ENCODE measurements at places on chromosomes 12 and 14.

- DNase-seq, result no peak
These were observed 72.9 kb upstream of the LTA4H start for GRCh38 chr12:96108321-96108720.

DNA sequence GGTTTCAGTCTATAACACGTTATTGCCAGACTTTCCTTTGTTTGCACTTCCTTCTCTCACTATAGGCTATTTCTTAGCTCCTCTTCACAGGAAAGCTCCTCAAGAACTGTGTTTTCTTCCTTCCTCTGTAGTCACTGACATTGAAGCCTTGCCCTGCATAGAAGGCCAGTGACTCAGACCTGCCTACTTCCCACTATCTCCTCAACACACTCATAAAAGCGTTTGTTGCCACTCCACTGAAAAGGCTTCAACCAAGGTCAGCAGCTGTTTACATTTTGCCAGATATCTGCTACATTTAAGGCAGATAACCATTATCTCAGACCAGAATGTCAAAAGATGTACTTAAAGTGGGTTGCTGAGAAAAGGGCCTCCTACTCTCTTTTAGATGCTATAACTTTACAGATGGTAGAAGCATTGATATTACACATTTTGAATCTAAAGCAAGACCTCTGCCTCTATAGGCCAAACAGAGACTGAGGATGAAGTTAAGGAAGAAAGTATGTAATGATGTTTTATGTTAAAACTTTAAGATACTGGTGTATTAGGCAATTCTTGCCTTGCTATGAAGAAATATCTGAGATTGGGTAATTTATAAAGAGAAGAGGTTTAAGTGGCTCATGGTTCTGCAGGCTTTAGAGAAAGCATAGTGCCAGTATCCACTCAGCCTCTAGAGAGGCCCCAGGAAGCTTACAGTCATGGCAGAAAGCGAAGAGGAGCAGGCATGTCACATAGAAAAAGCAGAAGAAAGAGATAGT, 233.3 kb upstream of the FLRT2 start:
- no peak for DNase-seq

DNA sequence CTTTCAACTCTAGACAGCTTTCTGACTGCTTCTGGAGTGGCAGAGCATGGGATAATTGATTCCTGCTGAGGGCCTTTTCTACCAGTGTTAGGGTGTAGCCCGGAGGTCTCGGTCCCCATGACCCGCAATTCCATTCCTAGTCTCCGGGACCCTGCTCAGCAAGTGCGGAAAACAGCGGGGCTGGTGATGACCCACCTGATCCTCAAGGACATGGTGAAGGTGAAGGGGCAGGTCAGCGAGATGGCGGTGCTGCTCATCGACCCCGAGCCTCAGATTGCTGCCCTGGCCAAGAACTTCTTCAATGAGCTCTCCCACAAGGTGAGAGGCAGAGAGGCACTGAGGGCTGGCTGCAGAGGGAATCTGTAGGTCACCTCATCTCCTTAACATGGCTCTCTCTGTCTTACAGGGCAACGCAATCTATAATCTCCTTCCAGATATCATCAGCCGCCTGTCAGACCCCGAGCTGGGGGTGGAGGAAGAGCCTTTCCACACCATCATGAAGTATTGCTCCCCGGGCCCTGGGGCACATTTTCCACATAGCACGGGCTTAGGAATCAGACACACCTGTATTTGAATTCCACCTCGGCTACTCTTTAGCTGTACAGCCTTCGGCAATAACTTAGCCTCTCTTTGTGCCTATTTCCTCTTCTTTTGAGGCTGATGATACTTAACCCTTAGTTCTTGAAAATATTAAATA, 5.6 kb upstream of the GAPDH start:
- DNase-seq, result no peak

- DNase-seq, result no peak
These were observed 39.7 kb upstream of the RPH3A start for GRCh38 chr12:112751844-112752243.

DNA sequence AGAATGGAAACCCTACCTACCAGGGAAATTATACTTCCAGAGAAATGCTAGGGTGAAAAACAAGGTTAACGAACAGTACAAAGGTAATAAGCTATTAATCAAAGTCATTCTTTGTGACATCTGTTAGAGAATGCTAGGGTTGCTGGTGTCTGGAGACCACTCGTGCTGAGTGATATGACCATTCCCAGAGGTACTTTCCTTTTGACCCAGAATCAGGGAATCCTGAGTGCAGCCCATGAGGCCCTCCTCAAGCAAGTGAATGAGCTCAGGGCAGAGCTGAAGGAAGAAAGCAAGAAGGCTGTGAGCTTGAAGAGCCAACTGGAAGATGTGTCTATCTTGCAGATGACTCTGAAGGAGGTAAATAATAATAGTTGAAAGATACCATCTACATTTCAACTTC, 31.7 kb downstream of the RPGRIP1 start:
- no peak for DNase-seq

Measured in smooth muscle cell of the brain vasculature (primary cell).